ENCODE measurements at places on chromosomes 13 and 19.

DNA sequence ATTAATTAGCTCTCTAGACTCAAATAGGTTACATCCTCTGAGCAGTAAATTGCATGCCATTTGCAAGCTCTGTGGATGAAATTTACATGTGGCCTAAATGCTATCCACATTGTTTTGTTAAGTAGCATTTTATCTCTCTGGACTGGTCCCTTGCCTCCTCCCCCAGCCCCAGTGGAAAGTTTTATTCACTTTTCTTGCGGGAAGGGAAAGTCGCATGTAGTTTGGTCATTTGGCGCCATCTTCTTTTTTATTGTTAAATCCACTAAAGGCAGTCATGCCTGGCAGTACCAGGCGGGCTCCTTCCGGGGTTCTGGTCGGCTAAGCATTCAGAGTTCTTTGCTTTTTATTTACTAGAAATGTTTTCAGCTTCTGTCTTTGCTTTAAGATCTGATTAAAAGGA, 188.7 kb downstream of the TM9SF2 start:
- no peak for DNase-seq

DNA sequence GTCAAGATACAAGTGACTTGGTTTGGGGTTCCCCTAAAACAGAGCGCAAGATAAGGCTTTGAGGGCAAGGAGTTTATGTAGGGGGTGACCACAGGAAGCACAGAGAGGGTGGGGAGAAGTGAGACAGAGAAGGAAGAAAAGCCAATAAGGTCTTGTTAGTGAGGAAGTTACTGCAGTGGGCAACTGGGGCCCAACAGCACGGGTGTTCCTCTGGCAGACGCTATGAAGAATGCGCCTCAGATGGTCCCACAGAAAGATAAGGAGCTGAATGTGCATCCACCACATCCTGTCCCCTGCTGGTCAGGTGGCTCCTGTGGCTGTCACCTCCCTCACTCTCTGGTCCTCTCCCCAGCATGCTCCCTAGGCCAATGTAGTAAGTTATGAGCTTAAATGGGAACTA, 333.5 kb downstream of the TSHZ3 start:
- no peak for DNase-seq

GRCh38 chr13:23986619-23987018, 89.3 kb upstream of the C1QTNF9B start:
- DNase-seq = no peak

DNA sequence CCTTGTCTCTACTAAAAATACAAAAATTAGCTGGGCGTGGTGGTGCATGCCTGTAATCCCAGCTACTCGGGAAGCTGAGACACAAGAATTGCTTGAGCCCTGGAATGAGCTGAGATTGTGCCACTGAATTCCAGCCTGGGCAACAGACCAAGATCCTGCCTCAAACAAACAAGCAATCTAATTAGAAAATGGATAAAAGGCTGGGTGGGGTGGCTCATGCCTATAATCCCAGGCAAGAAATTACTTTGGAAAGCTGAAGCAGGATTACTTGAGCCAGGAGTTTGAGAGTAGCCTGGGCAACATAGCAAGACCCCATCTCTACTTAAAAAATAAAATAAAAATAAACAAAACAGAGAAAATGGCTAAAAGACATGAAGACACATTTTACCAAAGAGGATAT, 77.0 kb downstream of the CAB39L start:
- no peak for DNase-seq

- no peak for DNase-seq
These were observed 201.5 kb upstream of the CSNK1A1L start for GRCh38 chr13:37306778-37307544.

DNA sequence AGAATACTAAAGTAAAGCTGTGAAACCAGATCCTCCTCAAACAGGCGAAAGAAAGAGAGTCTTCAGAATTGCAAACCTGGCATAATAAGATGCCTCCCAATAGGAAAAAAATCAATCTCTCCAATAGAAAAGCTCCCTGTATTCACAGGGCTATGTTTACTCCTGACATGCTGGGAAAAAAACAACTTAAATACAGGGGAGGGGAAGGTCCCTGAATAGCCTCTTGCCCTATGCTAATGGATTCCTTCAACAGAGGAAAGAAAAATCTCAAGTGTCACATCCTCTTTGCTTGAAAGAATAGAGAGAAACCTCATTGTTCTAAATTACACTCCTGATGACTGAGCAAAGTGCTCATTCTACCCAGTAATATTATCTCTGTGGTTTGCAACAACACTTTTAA, 1271.1 kb upstream of the PRR20A start:
- DNase-seq = no peak

GRCh38 chr13:80562433-80563156, 221.7 kb upstream of the SPRY2 start:
- peak; percentile 66 for DNase-seq

DNA sequence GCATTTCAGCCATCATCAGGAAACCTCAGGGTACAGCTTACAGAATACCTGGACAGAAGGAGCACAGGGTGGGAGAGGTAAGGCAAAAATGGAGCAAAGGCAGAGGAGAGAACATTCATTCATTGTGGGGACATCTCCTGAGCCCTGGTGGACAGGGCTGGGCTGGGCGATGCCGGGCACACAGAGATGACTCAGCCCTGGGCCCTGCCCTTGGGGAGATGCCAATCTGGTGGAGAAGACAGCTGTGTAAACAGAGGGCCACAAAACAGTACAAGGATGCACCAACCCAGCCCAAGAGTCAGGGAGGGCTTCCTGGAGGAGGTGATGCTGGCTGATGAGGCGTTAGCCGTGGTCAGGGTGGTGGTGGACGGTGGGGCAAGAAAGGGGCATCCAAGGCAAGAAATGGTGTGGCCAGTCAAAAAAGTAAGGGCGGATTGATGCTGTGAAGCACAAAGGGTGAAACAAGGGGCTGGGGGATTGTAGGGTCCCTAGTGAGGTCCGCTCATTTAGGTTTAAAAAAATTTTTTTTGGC, 3.6 kb upstream of the HAS1 start:
- DNase-seq = no peak

GRCh38 chr13:100512422-100512821, 76.2 kb downstream of the GGACT start:
- DNase-seq = no peak

DNA sequence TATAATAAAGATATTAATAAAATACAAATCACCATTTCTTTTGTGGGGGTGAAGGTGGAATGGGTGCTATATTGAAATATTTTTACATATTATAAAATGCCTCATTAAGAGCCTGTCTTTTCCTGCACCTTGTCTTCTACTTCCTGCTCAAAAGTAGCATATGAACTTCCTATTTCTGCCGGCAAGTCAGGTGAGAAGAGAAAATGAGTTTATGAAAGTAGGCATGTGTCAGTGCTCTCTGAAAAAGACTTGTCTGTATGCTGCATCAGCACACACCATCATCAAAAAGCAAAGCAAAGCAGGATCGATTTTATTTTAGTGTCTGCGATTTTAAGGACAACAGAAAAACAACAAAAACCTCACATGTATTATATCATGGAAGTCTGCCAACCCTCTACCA, 114.2 kb downstream of the RAP2A start:
- DNase-seq = no peak

DNA sequence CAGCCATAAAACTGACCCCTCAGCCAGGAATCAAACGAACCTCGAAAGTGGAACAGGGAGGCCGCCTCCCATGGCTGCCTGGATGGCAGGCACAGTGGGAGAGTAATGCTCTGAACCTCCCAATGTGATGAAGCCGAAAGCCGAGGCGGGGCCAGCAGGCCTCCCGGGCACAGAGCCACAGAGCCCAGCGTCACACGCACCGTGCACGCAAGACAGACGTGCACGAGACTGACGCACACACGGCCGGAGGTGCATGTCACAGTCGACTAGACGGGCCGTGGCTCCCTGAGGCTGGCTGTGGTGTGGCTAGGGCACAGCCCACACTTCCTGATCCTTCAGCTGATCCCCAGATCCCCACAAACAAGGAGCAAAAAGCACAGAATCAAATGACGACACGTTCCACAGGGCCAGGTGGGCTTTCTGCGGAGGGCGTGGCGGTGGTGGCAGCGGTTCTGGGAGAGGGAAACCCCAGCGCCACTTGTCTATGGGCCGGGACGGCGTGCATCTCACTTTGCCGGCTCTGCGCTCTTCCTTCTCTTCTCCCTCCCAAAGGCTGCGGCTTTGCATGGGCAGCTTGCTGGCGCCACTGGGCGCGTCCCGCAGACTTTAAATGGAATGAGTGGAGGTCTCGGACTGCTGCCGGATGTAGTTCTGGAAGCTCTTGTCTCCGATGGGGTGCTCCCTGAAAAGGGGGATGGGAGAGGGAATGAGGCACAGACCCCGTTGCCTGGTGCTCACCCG, 5.0 kb upstream of the C13orf46 start:
- no peak for DNase-seq

DNA sequence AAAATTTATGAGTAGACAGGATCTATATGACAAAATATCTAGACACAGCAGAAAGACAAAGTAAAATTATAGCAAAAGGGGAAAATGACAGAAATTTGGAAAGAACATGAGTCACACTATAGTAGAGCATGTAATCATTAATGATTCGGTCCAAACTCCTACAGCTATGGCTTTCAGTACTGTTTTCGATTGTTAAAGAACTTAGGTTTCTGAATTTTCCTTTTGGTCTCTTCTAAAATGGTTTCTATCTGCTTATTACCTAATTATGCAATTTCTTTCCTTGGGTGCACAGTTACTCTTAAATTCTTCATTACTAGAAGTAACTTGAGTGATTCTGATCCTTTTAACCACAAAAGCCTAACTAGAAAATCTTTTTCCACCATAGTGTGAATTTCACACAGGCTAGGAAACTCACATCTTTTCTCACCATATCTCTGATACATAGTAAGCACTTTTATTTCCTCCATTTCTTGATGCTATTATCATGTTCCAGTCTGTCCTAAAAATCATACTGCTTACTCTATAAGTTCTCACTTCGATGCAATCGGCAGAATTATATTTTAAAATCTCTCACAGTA, 1101.4 kb downstream of the PCDH9 start:
- DNase-seq = no peak

DNA sequence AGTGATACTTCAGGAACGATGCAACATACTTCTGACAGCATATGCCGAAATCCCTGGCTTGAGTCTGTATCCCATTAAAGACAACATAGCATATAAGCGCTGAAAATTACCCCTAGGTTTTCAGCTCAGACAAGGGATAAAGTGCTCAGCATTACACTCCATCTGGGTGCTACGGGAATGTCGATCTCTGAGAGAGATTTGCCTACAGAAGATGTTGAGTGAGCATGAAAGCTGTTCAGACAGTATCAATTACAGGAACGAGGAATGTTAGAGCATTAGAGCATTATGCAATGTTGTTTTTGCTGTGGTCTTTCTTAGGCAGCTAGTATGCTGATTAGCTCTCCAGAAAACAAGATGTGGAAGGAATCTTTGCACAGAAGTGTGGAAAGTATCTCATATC, 484.5 kb downstream of the LIG4 start:
- DNase-seq = no peak

Data from NCI-H1436 treated with DMSO at 0.1 percent for 48 hours (cell line).